ENCODE measurements at places on chromosomes 11 and 22. TPM values are rescaled to one million over a fixed set of nuclear protein-coding genes. Genes with fewer than 3 reads are reported as not detected.

ANO9 gene
- total RNA-seq: 77.6 TPM

CD82 gene
- total RNA-seq: 482 TPM

C22orf31 gene
- total RNA-seq: not detected

KRTAP5-7 gene
- not detected for total RNA-seq

LSP1 gene
- 430 TPM for total RNA-seq

RCOR2 gene
- 0.17 TPM for total RNA-seq

ACTN3 gene
- total RNA-seq: not detected

CAVIN3 gene
- total RNA-seq: 5.9 TPM

HSCB gene
- total RNA-seq: 13.3 TPM

DBX1 gene
- total RNA-seq: not detected

GSC2 gene
- total RNA-seq: not detected

ALDH3B1 gene
- not detected for total RNA-seq

TPBGL gene
- total RNA-seq: 0.17 TPM

KIRREL3 gene
- total RNA-seq: not detected

YAP1 gene
- total RNA-seq: not detected

CALCA gene
- total RNA-seq: not detected

AASDHPPT gene
- total RNA-seq: 29.8 TPM

RPS19BP1 gene
- total RNA-seq: 69.6 TPM

CCDC73 gene
- total RNA-seq: not detected

Data from T-helper 1 cell treated with Interleukin-12 subunit alpha and Interleukin-12 subunit beta and Interleukin-4 antibody, amounts not matched to agents 30 ng/mL and 1 ng/mL, for 36 hours (primary cell).